G401 (cell line): ENCODE measurements at places on chromosomes 6 and 20. TPM values are rescaled to one million over a fixed set of nuclear protein-coding genes. Genes with fewer than 3 reads are reported as not detected.

Gene RBM24
- 1.8 and 2.7 TPM in 2 replicates for total RNA-seq

Gene PHF3
- total RNA-seq = 27.9 and 43.0 TPM in 2 replicates

Gene DEFB116
- total RNA-seq = not detected in 2 replicates

Gene TRMT11
- 20.4 and 22.2 TPM in 2 replicates for total RNA-seq

Gene TRIM40
- not detected in 2 replicates for total RNA-seq

Gene CDSN
- not detected in 2 replicates for total RNA-seq

Gene NNAT
- not detected in 2 replicates for total RNA-seq

Gene OR2B6
- not detected in 2 replicates for total RNA-seq

GRCh38 chr20:56386219-56386618 is 5.8 kb downstream of the AURKA start:
- no peak for DNase-seq

DNA sequence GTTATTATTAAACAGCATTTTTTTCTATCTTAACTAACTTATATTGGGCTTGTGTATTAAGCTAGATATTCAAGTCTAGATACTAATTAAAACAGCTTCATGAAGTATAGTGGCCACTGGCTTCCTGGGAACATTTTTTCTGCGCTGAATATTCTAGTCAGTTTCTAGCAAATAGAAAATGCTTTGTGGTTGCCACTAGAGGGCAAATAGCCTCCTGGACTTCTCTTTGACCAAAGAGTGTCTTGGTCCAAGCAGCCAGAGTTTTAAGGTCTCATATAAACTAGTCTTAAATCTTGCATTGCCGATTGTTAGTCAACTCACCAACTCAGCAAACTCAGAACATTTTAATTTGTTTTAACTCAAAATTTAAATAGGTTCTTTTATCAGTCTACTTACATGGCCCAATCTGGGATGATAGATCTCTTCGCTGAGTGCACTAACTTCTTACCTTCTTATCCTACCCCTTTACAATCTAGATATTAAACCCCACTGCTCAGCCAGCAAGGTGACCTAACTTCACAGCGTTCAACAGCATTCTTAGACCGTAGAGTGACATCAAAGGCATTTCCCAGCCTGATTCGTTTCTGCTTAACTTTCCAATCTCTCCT is 24.6 kb upstream of the ID4 start:
- DNase-seq = peak; percentile 42

GRCh38 chr6:150261997-150262697 is 106.7 kb upstream of the IYD start:
- DNase-seq = no peak

- DNase-seq = peak; percentile 42
These were observed 531.3 kb upstream of the JAG1 start for GRCh38 chr20:11204926-11205768.

- peak; percentile 13 for DNase-seq
These were observed 58.6 kb upstream of the SNX9 start for GRCh38 chr6:157764178-157765068.

GRCh38 chr6:89999945-90000825 is 105.9 kb downstream of the GJA10 start:
- no peak for DNase-seq

DNA sequence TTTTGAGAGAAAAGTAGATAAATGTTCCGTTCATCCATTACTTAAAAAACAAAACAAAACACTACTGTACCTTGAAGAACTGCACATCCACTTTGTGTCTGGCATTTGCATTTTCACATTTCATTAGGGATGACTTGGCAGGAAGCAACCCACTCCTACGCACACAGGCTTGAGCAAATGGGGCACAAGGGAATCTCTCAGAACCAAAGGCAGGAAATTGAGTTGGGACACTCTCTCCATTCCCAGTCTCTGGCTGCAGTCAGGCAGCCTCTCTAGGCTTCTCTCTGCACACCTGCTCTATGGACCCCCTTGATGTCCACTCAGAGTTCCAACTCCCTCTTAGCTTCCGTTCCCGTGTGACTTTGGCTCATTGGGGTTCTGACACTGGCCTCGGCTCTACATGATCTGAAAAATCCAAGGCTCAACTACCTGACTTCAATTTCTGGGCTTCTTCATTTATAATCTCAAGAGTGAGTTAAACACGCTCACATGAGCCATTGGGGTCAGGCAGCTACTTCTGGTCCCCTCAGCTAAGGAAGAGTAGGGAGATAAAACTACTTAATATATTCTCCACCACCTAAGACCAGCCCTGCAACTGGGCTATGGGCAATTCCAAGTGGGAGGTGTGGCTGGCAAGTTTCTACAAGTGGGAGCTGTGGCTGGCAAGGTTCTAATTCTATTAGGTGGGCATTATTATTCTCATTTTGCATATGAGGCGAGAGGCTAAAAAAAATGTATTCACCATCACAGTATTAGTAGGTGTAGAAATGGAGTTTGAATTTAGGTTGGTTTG is 251.9 kb downstream of the SOD2 start:
- no peak for DNase-seq

DNA sequence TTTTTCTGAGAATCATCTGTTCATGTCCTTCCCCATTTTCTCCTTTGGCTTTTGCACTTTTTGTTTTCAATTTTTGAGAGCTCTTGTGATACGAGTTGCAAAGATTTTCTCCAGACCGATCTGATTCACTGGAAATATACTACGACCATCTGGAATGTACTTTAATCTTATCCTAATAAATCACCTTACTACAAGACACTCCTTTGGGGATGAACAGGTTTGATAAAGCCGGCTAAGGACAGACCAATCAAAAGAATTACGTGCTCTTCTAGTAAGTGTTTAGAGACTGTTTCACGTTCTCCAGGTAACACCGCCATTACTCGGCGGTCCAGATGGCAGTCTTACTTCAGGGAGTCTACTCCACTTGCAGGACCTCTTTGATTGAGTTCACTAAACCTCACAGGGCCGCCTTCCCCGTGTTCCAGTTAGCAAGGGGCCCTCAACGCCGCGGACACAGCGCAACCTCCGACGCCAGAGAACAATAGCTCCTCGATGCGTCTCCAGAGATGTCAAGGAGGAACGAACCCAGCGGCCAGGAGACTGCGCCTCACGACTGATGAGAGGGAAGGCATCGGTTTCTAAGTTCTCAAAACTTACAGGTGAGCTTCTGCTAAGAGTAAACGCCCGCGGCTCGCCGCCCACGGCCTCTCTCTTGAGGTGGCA is 920 bp upstream of the WTAP start:
- DNase-seq = no peak

DNA sequence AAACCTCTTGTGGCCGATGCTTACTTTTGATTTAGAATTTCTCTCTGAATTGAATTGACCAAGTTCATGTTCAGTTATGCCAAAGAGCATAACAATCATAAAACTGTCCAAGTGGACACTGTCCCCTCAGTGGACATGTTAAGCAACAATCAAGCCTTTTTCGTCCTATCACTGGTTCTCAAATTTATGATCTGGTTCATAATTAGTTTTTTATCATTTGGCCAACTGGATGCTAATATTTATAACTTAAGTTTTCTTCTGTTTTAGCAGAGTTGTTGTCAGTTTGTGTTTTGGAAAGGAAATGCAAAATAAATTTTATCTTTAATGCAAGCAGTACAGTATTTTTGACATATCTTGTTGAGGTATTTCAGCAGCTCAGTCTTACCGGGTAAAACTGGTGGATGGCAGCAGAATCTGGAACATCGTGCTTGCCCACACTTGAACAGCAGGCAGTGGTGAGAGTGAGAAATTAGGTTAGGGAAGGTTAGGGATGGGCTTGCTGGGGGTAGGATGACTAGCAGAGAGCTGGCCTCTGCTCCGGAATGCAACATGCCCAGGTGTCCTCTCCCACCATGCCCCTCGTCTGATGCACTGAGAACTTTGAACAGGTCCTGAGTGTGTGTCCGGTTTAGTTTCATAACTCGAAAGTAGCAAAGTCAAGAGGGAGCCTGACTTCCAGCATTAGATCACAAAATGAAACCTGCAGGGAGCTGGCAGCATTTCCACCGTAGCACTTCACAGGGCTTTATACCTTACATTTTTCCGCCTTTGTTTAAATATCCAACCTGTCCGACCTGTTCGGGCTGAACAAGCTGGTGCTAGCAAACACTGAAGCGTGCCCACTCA is 93.1 kb downstream of the RREB1 start:
- no peak for DNase-seq

DNA sequence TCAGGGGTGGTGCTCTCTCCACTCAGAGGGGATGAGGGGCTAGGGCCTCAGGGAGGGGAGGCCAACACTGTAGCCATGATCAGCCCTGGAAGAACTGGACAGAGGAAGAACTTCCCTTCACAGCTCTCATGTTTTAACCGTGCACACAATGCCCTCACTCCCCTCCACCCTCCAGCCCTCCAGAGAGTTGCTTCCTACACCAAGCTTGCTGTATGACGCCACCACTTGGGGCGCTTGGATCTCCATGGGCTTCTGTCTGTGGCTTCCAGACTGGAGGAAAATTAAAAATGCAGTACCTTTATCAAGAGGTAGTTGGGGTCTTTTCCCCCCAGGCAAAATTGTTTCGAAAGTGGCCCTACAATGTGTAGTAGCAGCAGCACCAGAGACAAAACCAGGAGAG is 48.4 kb downstream of the ARHGAP40 start:
- DNase-seq = no peak

- peak; percentile 1 for DNase-seq
These were observed 50.2 kb downstream of the ERMARD start for GRCh38 chr6:169801396-169802160.

- no peak for DNase-seq
These were observed 37.3 kb downstream of the RNF8 start for GRCh38 chr6:37391120-37391519.

- no peak for DNase-seq
These were observed 14.0 kb upstream of the CST9L start for GRCh38 chr20:23582293-23582692.

DNA sequence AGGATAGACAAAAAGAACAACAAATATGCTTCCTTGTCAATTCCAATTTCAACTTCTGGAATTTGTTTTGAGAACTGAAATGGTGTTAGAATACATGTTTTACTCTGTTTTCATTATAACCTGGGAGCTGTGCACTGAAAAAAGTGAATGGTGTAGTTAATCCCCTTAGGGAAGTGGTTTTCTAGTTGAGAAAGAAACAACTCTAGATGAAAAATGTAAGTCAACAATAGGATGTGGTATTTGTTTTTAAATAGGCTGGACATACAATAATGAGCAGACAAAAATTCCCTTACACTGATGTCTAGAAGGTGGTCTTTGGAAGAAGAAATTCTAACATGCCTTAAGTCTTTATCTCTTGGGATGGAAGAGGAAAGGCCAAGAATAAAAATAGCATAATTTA is 59.9 kb upstream of the TINAG start:
- no peak for DNase-seq

DNA sequence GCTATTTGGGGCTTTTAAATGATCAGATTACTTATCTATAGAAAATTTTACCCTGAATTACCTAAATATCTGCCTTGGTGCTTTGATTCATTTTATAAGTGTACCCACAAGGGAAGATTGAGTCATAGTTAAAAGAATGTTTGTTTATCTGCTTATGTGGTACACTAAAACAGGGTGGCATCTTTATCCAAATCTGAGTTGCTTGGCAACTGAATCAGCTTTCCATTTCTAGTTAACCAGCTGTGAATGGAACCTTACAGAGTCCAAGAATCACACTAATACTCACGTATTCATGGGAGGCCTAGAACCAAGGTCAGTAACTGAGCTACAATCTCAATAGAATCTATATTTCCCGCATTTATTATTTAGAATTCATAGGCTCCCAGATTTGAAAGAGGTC is 44.0 kb upstream of the CAP2 start:
- no peak for DNase-seq

DNA sequence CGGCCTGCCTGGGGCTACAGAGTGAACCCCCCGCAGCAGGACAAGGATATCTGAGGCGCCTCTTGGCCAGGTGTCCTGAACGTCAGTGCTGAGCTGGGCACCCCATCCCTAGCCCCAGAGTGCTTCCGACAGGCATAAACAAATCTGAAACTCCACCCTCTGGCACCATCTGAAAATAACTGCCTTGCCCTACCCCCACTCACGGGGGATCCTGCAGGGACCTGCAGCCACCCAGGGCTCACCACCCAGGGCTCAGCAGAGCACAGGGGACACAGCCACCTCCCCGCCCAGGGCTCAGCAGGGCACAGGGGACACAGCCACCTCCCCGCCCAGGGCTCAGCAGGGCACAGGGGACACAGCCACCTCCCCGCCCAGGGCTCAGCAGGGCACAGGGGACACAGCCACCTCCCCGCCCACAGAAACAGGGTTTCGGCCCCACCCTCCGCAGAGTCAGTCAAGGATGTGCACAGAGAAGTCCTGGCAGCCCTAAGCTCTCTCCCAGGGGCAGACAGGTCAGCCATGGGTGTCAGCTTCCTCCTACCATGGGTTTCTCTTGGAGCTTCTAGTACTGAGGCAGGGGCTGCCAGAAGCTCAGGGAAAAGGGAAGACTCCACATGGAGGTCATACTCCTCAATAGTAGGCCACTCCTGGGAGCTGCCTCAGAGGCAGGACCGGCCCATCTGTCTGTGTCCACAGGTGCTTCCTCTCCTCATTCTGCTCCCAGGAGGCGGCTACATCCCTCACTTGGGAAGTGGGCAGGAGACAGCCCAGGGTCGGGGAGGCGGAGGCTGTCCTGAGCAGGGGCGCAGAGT is 4.6 kb downstream of the UCKL1 start:
- peak; percentile 65 for DNase-seq

DNA sequence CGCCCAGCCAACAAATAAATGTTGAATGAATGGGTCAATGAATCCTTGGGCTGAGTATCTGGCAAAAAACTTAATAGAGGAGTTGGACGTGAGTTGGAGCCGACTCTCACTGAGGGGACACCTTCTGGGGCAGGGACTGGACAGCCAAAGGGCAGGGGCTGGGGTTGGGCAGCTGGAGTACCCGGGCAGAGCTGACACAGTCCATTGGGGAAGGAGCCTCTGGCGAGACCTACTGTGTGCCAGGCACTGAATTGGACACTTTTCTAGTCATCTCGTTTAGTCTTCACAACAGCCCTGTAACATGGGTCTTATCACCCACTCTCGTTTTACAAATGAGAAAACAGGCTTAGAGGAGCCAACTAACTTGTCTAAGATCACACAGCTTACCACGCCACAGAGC is 4.7 kb upstream of the MAPK13 start:
- DNase-seq = no peak

GRCh38 chr6:42774201-42774600 is 7.7 kb upstream of the BICRAL start:
- DNase-seq = no peak

DNA sequence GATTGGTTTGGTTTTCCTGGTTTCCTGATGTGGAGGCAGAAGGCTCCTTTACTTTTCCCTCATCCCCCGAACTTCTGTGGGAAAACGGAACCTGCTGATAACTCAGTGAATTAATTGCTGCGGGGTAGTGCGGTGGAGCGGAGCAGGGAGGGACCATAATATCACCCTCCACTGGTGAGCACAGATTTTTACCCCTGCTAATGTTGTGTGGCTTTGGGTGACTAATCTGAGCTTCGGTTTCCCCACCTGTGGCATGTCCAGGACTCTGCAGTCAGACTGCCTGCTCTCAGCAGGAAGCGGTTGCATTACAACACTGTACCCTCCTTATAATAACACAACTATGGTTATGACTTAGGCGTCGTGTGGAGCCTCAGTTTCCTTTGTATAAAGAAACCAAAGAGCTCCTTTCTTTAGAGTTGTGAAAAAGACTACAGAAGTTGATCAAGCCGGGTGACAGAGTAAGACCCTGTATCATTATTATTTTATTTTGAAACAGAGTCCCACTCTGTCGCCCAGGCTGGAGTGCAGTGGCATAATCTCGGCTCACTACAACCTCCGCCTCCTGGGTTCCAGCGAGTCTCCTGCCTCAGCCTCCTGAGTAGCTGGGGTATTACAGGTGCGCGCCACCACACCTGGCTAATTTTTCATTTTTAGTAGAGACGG is 2.2 kb upstream of the ID1 start:
- DNase-seq = no peak
